ENCODE measurements at places on chromosomes 5 and 9.

DNA sequence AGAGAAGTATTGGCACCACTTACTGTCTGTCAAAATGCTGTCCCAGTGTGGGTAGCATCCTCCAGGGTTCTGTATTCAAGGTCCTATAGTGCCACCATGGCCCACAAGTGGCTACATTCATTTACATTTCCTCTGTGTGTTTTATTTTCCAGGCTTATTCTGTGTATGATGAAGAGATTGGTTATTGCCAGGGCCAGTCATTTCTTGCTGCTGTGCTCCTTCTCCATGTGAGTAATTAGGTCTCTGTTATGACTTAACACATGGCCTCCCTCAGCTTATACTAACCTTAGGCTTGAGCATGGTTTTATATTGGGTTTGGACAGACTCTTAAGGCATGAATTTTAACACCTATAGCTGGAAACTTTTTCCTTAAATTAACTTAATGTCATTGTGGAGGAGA lies 36.7 kb downstream of the GPR21 start:
- no peak for DNase-seq

GRCh38 chr9:5787220-5787619 lies 45.7 kb downstream of the ERMP1 start:
- no peak for DNase-seq

GRCh38 chr5:146909255-146910068 lies 30.9 kb upstream of the PPP2R2B start:
- no peak for DNase-seq

GRCh38 chr9:121285835-121286687 lies 18.1 kb downstream of the GSN start:
- DNase-seq: peak; percentile 79

DNA sequence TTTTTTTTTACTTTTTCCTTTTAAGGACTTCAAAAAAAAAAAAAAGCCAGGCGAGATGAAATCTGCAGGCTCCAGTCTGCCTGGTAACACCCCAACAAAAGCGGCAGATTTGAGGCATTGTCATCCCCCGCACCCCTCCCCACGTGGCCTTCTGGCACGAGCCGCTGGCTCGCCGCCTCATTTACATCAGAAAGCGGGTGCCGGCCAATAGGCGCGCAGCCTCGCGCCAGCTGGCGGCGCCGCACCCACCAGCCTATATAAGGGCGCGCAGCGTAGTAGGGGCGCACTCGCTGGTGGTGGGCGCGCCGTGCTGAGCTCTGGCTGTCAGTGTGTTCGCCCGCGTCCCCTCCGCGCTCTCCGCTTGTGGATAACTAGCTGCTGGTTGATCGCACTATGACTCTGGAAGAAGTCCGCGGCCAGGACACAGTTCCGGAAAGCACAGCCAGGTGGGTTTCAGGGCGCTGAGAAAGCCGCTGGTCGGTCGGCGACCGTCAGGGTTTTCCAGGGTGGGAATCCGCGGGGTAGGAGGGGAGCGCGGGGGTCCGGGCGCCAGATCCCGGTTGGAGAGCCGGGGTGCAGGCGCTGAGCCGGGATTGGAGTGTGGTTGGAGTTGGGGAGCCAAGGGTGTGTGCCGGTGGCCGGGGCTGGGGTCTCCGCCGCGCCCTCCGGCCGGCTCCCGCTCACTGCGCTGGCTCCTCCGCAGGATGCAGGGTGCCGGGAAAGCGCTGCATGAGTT lies at the start of gene GADD45G:
GADD45G (plus strand) TSS at position 284 of the 736 bp plus-strand sequence; CDS start at position 394, 110 bp downstream.
- peak; percentile 92 for DNase-seq

- no peak for DNase-seq
These were observed 160.1 kb downstream of the DMAC1 start for GRCh38 chr9:7639471-7639870.

- DNase-seq: no peak
These were observed 256.7 kb downstream of the IRX1 start for GRCh38 chr5:3852161-3852916.

DNA sequence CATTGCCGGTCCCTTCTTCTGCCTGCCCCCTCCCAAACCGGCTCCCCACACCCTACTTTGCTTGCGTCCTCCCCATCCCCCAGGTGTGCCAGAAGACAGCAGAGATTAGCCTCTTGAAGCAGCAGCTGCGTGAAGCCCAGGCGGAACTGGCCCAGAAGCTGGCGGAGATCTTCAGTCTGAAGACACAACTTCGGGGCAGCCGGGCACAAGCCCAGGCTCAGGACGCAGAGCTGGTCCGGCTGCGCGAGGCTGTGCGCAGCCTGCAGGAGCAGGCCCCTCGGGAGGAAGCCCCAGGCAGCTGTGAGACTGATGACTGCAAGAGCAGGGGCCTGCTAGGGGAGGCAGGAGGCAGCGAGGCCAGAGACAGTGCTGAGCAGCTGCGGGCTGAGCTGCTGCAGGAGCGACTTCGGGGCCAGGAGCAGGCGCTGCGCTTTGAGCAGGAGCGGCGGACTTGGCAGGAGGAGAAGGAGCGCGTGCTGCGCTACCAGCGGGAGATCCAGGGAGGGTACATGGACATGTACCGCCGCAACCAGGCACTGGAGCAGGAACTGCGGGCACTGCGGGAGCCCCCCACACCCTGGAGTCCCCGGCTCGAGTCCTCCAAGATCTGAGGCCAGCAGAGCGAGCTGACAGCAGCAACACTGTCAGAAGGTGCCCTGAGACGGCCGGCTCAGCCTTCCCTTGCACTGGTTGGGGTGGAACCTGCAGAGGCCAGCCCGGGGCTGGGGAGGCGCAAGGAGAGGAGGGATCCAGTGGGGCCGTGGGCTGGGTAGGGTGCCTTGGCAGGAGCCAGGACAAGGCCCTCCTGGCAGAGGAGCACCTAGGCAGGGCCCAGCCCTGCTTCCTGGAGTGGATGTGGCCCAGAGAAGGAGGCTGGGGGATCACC lies 8.3 kb downstream of the N4BP3 start:
- no peak for DNase-seq

DNA sequence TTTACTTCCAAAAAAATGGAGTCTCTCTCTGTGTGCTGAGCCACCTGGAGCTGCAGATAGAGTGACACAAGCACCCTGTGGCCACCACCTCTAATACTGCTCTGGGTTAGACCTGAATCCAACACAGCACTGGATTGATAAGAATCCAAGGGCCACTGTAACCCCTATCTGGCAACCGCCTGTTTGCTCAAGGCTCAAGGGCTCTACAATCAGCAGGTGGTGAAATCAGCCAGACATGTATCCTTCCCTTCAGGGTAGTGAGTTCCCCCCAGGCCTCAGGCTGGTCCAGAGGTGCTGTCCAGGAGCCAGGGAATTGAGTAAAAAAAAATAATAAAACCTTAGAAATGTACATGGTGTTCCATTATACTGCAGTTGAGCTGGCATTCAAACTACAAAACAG lies 509.0 kb downstream of the KIF4B start:
- no peak for DNase-seq
